ENCODE measurements at places on chromosomes 16 and 17. TPM values are rescaled to one million over a fixed set of nuclear protein-coding genes. Genes with fewer than 3 reads are reported as not detected.

Gene XYLT2
- 10.0 TPM for total RNA-seq

DNA sequence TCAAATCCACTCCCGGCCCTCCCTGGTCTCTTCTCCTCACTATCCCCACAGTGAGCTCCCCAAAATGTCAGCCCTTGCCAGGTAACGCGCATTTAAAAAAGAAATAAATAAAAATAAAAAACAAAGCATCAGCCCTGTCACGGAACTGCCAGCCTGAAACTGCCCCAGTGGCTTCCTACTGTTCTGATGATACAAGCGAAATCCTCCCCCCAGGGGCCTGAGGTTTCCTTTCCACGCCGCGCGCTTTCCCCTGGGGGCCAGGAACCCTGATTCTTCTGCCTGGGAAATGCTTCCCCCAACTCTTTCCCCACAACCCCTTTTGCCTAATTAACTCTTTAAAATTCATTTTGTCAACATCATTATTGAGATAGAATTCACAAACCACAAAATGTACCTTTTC is 12.2 kb upstream of the RPH3AL start:
- no peak for DNase-seq

DNA sequence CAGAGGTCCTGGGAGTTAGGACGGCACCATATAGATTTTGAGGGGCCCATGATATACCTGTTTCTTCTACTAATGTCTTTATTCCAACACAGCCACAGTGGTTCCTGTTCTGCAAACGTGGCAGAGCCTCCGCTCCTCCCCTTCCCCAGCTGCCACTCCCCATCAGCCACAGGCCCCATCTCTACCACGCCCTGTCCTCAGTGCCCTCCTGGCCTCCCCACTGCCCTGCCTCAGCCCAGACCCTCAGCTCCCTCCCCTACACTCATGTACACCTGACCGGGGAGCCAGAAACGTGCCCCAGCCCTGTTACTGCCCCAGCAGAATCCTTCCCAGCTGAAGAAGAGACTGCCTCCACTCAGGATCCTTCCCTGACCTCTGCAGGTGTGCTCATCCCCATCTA is 11.9 kb upstream of the RBFOX3 start:
- no peak for DNase-seq

- DNase-seq, result no peak
These were observed 130.3 kb downstream of the IRF8 start for GRCh38 chr16:86029131-86029741.

DNA sequence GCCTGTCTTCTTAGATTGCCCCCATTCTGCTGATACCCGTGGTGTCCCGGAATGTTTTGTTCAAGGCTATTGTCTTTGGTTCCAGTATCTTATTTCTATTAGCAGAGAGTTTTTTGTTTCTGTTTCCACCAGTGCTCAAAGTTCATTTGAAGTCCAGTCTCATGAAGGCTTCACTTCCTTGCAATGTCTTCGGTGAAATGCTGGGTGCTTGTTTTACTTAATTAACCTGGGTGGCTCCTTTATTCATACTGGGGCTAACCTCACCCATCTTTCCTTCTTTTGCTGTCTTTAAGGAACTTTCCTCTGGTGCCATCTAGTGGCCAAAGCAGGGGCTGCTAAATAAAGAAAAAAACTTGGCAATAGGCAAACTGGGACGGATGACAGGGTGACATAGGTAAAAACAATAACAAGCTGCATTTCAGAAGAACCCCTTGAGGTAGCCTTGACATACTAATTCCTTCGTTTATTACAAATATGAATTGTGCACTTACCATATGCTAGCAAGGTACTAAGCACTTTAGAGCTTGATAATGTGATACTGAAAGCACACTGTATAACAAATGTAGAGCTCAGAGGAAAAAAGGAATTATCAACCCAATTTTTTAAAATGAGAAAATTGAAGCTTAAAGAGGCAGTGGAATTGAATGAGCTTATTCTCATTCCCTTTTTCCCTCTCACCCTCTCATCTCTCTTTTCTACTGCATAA is 2.8 kb upstream of the SMIM36 start:
- no peak for DNase-seq

DNA sequence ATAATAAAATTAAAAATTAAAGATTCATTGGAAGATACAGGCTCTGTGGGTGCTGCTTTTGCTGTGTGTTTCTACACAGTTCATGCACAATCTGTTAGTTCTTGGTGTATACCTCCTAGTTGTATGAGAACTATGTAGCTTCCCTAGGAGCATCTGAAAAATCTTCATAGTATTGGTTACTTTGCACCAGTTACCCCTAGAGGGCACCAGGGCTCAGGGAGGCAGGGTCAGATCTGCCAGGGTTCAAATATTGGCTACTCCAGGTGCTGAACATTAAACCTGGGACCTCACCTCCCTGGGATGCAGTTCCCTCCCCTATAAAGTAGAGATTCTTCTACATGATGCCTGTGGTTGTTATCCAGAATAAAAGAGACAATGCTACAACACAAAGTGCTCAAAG is 583.0 kb upstream of the CDH11 start:
- no peak for DNase-seq

- DNase-seq, result no peak
These were observed 56.1 kb upstream of the TBX2 start for GRCh38 chr17:61343576-61343975.

DNA sequence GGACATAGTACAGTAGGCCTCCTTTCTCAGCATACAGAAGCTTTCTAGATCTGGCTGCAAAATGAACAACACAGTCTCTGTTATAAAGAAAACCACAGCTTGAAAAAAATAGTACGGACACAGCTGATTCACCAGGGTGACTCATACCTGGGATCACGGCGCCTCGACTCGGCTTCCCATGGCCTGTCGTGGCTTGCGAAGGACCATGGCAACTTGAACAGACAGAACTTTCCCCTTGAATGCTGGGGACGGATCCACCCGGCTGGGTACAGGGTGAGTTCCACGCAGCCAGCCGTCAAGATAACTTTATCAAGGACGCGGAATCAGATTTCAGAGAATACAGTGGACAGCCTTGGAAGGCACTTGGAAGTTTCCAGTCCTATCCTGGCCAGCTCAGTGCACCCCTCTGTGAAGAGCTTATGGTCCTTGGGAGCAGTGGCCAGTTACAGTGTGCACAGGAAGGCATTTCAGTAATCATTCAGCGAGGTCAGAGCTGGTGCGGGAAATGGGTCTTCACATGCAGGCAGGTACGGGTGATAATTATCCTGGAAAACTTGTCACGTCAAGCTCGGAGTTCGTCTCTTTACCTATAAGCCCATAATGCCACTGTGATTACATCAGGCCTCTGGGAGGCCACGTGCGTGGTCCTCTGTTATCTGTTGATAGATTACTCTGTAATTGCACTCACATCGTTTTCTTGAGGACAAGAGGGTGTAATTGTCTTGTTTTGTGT is 57.9 kb upstream of the MAF start:
- no peak for DNase-seq
